Stimulated activated CD4-positive, alpha-beta T cell treated with anti-CD3 and anti-CD28 coated beads, Interleukin-1b, Interleukin-23, amount 100 ng/mL, for 24 hours (primary cell): ENCODE measurements at places on chromosomes 12 and 14.

GRCh38 chr12:104059963-104060362 is 4.4 kb upstream of the HCFC2 start:
- DNase-seq, result no peak

DNA sequence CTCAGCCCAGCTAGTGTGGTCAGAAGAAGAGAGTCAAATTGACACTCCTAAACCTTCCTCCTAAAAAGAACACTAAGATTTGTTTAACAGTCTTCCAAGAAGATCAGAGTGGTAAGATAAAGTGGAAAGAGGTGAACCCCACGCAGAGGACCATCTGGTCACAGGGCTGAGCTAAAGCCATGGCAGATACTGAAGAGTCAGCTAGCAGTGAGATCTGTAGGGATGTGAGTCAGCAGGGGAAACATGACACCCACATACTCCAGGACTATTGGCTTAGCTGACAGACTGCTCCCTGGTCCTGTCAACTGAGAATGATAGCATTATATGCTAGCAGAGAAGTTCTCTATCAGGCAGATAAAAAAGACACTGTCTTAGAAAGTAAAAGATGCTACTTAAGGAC is 269.4 kb upstream of the ALG10 start:
- DNase-seq, result no peak

- DNase-seq, result no peak
Observed at GRCh38 chr14:51862176-51862796, 1.9 kb downstream of the GNG2 start.

DNA sequence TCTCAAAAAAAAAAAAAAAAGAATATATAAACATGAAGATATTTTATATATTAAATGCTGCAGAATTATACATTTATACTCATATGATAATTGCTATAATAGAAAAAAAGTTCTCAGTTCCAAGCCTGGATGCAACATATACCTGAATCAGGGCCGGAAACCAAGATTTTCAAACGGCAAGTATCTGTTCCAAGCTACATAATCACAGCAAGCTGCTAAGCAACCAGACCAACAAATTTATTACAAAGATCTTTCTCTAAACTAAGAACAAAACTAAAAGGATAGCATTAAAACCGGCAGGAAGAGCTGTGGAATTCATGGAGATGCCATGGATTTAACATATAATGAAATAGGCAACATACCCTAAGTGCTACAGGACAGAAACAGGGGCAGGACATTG is 7.1 kb downstream of the RACGAP1 start:
- no peak for DNase-seq

- no peak for DNase-seq
Observed at GRCh38 chr14:74135426-74135825, 50.7 kb downstream of the LIN52 start.
